ENCODE measurements at places on chromosomes 3 and 15.

DNA sequence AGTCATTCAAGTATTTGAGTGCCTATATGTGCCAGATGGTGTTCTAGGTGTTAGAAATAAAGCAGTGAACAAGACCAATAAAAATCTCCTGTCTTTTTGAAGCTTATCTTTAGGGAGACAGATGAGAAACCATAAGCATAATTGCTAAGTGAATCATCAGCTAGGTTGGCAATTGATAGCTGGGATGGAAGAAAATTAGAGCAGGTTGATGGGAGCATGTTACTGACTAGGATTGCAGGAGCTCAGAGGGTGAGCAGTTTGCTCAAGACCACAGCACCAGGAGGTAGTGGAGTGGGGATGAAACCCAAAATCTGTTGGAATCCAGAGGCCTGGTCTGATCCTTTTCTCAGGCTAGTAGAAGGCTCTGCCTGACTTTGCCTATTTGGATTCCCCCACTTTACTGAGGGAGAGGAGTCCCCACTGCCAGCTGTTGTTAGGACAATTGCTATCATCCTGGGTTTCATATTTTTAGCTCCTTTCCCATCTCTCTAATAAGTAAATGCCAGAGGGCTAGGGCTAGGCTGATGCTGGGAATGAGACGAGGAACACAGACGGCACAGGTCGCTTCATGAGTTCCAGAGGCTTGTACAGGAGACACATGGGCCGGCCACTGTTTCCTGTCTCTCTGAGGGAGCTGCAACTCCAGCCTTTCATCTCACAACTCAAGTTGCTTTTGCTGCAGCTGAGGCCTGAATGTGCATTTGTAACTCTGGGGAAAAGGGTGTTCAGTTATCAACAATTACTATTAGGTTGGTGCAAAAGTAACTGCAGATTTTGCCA is 102.9 kb downstream of the CACNA1D start:
- DNase-seq = no peak

GRCh38 chr3:48434591-48435222 is 4.8 kb upstream of the PLXNB1 start:
- DNase-seq = no peak

- DNase-seq = no peak
Observed at GRCh38 chr15:99416191-99417188, 149.3 kb upstream of the MEF2A start.

DNA sequence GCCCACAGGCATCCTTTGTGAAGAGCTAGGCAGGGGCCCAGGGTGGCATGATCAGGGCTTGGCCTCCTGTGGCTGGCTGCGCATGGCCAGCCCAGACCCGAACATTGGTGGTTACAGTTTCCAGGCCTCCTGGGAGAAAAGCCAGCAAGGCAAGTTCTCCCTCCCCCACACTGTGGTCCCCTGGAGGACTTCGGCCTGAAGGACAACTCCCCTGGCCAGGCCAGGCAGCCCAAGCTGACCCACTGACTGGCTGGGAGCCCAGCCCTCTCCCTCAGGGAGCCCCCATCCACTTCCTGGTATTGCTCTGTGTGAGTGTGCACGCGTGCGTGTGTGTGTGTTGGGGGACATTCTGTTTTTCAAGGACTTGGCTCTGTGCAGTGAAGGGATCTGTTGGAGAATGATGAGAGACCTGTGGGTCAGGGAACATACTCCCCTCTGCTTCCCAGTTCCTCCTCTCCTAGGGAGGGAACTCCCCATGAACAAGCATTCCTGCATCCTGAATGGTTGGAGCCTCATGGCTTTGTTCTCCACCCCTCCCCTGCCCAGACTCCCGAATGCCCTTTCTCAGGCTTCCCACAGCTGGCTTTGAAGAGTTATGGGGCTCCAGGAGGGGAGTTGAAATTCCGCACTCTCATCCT is 29.5 kb downstream of the CORO2B start:
- DNase-seq = no peak

GRCh38 chr3:163196815-163197374 is 1700.3 kb downstream of the OTOL1 start:
- DNase-seq = no peak

DNA sequence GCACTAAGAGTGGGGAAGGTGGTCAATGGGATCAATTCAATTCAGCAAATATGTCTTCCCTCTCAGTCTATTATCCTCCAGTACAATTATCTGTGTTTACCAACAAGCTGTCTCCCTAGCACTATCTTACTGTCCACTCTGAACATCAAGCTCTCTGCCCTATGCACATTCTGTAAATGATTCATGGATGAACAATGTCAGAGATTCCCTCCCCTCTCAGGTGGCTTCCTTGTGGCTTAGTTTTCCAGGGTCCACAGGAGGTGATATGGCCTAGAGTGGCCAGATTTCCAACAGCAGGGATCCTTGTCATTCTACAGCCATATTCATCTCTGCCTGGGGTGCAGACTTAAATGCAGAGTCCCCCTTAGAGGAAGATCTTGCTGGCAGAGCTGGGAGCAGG is 225.1 kb downstream of the UACA start:
- DNase-seq = no peak

DNA sequence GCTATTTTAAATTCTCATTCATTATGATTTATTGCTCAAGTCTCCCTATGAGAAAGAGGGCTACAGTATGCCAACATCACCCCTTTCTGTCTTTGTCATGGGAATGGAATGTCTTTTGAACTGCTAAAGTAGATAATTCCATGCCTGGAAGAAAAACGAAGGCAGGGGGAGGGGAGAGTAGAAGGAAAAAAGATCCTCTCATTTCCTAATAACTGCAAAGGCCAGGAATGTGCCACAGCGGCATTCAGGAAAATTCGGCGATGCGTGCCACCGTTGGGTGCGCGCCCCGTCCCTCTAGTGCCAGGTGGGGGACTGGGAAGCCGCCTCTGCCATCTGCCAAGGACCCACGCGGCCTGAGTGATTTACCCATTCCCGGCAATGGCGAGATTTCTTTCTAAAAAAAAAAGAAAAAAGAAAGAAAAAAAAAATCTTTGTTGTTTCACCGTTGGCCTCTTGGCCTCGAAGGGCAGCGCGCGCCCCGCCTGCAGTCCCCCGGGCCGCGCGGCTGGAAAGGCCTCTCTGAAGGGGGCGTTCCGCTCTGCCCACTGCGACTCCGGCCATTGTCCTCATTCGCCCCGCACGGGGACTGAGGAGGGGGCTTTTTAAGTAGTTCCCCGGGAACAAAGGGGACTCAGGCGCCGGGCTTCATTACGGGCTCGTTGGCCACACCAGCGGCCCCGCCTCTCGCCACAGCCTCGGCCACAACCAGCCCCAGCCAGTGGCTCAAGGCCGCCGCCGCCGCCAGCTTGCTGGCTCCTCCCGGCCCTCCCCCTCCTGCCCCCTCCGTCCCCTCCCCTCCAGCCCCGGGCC is 54.5 kb downstream of the CPN2 start:
- DNase-seq = no peak

DNA sequence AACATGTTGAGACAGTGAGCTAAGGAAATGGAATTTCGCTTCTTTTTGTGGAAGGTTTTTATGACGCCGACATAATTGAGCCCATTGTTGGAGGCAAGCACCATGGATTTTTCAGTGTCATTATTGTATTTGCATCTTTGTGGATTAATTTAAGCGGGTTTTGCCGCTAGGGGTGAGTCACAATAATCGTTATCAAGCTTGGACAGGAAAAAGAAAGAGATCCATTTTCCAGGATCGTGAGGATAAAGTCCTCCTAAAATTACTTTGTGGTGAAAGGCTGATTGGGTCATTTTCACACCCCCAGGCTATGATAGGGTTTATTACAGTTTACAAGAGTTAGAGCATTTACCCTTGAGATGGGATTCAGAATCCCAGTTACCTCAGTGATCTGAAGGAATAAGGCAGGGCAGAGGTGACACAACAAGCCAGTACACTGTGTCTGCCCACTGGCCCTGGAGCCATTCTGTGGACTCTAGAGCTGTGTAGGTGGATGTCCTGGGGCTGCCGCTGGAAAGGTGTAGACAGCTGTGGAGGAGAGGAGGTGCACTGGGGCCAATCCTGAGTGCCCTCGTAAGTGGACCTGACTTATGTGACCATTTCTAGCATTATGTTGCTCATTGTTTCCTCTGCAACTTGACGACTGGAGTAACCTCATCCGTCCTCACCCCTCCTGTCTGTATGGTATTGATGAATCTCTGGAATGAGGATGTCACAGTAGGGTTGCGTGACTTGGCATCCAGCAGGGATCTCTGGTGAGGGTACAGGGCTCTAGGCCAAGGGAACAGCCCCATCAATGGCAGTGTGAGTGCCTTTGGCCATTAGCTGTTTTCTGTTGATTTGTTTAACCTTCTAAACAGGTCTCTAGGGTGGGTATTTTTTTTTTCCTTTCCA is 370.1 kb downstream of the LRTM1 start:
- no peak for DNase-seq

GRCh38 chr3:141998669-141999290 is 122.3 kb downstream of the ATP1B3 start:
- DNase-seq = no peak

GRCh38 chr3:184525337-184526087 is 36.1 kb upstream of the EPHB3 start:
- DNase-seq = no peak

DNA sequence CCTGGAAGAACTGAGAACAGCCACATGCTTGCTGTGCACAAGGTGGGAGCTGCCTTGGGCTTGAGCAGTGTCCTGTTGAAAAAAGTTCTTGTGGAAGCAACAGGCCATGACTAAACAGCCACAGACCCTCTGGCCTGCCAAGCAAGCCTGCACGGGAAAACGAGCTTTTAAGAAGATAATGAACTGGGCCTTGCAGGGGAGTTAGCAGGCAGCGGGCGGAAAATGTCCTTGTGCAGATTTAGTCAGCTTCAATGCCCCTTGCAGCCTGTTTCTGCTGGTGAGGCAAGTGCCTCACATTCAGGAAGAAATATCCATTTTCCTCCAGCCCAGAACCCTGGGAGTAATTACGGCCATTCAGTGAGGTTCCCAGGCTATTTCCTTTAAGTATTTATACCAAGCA is 126.2 kb upstream of the KLHL25 start:
- no peak for DNase-seq

DNA sequence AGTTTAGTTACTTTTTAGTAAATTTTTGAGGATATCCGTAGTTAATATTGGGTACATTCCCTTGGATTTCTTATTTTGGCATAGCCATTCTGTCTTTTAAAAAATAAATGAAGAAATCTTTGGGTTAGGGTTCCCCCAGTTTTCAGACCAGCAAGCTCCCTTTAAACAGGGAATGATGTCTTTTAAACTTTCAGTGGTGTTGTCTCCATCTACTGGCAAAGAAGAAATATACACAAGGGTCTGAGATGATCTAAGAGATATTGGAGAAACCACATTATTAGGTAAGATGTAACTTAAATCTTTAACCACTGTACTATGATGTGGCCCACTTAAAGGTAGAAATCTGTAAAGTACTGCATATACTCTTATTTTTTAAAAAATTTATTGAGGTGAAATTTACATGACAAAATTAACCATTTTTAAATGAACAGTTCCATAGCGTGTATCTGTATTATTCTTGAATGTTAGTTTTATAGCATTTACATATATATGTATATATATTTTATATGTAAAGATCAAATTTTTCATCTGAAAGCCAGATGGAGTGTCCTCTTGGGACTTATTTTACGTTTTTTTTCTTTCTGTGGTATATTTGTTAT is 35.1 kb upstream of the EIF3J start:
- no peak for DNase-seq

GRCh38 chr3:196519718-196520082 is 4.6 kb upstream of the SMCO1 start:
- no peak for DNase-seq

- no peak for DNase-seq
Observed at GRCh38 chr15:91491101-91491950, 362.2 kb upstream of the SLCO3A1 start.

DNA sequence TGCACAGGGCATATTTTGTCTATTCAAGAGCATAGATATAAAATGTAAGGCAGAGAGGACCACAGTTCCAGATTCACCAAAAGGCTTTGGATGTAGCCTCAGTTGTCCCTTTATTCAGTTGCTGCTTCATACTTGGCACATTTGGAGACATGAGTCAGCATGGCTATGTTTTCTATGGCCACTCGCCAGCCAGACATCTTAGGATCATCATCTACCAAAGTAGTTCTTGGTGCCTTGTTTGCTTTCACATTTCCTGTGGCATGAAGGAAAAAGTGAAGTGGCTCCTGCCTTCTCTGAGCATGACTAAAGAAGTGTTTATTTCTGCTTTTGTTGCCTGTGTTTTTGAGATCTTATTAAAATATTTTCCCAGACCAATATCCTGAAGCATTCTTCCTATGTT is 7.2 kb downstream of the SUSD5 start:
- no peak for DNase-seq

DNA sequence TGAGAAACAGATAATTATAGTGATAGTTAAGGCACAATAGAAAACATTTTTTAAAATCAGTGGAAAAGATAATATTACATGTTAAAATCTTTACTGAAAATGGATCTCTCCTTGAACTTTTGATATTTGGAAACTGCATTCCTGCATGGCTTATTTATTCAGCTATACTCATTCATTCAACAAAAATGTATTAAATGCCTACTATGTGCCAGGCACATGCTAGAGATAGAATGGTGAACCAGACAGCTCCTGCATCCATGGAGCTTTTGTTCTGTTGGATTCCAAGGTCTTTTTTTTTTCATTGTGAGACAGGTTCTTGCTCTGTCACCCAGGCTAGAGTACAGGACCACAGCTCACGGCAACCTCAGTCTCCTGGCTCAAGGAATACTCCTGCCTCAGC is 4.5 kb downstream of the PXK start:
- no peak for DNase-seq

DNA sequence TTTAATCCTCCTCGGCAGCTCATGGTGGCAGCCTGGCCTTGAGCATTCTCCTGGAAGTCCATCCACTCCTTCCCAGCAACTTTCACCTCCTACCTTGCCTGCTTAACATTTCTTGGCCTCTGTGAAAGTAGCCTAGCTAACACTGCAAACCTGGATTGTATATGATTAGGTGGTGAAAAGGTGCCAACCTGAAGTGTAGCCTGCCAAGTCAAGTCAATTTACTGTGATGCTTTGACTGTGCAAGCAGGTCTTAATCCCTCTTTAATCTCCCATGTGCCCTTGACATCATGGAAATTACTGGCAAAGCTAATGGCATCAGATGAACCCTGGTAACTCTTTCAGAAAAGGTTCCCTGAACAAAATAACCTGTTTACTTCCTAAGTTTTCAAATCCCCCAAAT is 169.7 kb upstream of the NR2F2 start:
- DNase-seq = no peak

DNA sequence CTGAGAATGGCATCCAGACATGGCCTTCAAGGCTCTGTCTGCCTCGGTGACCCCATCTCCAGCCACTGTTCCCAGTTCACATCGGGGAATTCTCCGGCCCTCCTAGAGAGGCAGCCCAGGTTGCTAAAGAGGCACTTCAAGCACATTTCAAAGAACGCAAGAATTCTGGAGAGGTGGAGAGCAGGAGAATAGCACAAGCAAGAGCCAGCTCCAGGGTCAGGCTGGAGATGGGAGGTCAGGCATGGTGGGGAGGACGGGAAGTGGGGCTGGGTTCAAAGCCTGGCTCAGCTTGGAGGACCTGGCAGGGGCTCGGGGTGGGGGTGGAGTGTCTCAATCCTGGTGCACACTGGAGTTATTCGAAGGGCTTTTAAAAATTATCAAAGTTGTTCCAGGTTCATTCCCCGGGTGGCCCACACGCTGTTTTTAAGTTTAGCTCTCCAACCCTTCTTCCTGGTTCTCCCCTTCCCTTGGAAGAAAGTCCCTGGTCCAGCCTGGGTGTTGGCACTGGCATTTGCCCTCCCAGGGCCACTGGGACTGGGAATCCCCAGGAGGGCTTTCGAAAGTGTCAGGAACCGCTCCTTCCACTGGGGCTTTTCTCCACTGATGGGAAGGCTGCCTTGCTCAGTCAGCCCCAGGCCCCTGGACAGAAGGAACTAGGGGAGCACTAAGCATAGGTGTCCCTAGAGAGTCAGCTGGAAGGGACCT is 35.8 kb downstream of the ZNF710 start:
- DNase-seq = no peak

All from stimulated activated CD8-positive, alpha-beta memory T cell treated with anti-CD3 and anti-CD28 coated beads, Interleukin-12 subunit alpha, Interleukin-12 subunit beta, amount 100 ng/mL, for 1 hour (primary cell).